ENCODE measurements at places on chromosomes 12 and 14.

- no peak for DNase-seq
Measured at GRCh38 chr12:71474791-71475190, 35.2 kb downstream of the LGR5 start.

DNA sequence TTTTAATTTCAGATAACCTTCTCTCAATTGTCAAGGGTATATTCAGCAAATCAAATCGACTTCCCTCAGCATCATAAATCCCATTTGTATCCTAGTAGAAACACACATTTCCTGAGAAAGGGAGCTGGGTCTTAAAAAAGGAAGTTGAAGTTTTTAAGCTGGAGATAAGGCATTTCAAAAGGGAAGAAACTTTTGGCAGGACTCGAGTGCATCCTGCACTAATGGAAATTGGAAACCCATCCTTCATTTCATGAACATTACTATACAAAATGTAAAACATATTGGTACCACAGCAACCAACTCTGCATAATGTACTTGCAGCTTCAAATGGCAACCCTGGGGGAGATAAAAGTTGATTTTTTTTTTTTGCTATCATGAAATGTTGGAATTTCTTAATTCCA, 23.7 kb upstream of the TMCC3 start:
- no peak for DNase-seq

DNA sequence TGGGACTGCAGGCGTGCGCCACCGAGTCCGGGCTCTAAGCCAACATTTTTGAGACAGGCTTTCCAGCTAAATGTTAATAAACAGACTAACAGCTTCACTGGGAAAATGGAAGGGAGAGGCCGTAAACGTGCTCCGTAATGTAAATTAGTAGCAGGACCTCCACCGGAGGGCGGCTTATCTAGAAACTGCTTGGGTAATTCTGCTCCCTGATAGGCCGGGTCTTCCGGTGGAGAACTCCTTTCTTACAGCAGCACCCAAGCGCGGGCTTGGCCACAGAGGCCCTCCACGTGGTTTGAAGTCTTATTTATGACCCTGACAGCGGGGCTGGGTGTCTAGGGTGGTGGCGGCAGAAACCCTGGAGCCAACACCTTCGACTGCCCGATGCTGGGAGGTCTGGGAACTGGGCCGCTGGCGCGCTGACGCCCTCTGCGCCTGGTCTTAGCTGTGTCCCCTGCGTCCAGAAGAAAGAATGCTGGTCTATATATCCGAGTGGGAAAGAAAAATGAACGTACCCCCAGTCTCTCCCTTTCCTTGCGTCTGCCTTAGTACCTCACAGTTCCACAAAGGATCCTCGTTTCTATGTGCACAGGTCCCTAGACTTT, 1.7 kb downstream of the DPPA3 start:
- no peak for DNase-seq

GRCh38 chr14:101843665-101844064, 82.2 kb downstream of the PPP2R5C start:
- peak; percentile 66 for DNase-seq

DNA sequence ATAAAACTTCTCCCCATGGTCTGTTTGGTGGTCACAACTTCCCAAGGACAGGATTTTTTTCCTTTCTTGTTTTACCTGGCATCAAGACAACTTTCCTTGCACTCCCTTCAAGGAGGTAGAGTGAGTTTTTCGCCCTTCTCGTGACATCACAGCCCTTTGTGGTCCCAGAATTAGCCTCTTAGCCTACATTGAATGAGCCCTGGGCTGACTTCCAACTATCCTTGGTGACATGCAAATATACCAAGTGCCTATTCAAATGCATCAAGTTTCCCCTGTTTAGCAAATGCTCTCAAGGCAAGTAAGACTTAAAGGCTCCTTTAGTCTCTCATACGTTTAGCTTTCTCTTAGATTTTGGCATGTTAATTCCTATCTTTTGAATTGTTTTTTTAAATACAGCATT, 36.6 kb downstream of the TC2N start:
- DNase-seq: no peak

- no peak for DNase-seq
Measured at GRCh38 chr12:12404297-12404696, 47.4 kb downstream of the BORCS5 start.

GRCh38 chr12:25655702-25656101, 102.6 kb upstream of the LMNTD1 start:
- no peak for DNase-seq

- no peak for DNase-seq
Measured at GRCh38 chr12:21428241-21428640, 9.2 kb upstream of the PYROXD1 start.

GRCh38 chr14:71574976-71575375, 357.3 kb upstream of the RGS6 start:
- DNase-seq: no peak

Measured in suppressor macrophage treated with lipopolysaccharide for 1 hour (primary cell).